ENCODE measurements at places on chromosomes 11 and 22.
A peak's percentile ranks its signal among the peaks of the same experiment; 100 is the strongest.

DNA sequence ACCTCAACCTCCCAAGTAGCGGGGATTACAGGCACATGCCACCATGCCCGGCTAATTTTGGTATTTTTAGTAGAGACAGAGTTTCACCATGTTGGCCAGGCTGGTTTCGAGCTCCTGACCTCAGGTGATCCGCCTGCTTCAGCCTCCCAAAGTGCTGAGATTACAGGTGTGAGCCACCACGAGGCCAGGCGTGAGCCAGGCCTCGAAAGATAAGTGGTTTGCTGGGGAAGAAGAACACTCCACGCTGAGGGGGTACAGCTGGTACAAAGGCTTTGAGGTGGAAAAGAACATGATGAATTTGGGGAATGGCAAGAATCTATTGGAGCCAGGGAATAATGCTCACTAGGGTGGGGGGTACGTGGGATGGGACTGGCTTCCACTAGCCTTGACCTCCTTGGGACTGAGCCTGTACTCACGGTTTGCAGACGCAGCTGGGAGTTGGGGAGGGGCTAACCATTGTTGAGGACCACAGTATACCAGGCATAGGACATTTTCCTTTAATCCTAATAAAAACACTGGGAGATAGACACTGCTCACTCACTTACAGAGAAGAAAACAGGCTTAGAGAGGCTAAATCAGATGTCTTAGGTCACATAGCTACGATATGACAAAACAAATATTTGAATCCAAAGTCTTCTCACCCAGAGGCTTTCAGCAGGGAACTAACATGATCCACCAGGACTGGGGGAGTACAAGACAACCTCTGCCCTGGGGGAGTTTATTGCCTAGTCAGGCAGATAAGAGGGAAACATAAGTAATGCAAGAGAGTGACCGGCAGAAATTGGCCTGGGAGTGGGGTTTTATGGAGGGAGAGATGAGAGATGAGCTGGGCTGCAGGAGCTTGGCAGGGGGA lies 4.9 kb downstream of the SLCO2B1 start:
- no peak for DNase-seq

- peak; percentile 88 for DNase-seq
Observed at GRCh38 chr22:30287648-30288418, 1.5 kb downstream of the CASTOR1 start.

DNA sequence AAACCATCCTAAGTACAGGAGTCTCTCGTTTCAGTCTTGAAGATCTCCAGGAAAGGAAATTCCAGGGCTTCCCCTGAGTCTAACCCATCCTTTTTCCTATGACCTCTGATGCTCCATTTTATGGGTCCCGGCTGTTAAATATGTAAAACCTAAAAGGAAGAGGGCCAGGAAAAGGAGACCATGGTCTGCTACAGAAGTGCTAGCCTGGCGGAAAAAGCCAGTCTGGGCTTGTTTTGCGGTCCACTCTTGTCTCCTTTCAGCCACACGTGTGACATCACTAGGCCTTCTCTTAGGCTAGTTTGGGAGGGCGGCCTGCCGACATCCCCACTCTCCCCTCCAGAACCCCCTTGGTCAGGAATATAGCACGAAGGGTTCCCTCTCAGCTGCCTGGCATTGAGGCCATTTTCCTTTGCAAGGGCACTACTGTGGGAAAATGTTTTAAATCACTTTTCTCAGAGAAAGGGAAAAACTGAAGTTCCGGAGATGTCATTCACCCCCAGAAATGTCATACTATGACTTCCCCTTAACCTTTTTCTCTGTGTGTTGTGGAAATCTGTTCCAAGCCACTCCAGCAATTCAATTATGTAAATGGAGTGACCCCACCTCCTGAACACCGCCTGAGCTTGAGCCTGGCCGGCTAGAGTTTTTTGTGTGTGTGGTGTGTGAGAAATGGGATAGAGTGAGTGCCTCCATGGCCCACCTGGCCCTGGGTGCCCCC lies 86.9 kb downstream of the UBASH3B start:
- no peak for DNase-seq

DNA sequence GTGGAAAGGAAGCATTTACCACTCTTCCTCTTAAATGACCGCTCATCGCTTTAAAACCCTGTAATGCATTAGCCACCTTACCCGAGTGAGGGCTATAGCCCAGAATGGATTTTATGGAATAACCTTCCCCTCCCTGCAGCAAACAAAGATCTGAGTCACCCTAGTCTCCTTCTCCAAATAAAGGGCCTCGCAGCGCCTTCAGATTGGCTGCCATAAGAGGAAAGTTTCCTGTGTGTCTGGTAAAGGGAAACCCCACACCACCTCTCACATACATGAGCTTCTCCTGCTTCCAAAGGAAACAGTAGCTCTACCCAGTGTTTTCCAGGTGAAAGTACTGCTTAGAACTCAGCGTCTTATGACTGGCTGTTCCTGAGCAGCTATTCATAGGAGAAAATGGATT lies 47.8 kb downstream of the PPP2R1B start:
- DNase-seq = no peak

GRCh38 chr11:128234143-128234542 lies 353.2 kb downstream of the ETS1 start:
- DNase-seq = no peak

GRCh38 chr11:95128602-95129001 lies 39.0 kb downstream of the ENDOD1 start:
- no peak for DNase-seq

DNA sequence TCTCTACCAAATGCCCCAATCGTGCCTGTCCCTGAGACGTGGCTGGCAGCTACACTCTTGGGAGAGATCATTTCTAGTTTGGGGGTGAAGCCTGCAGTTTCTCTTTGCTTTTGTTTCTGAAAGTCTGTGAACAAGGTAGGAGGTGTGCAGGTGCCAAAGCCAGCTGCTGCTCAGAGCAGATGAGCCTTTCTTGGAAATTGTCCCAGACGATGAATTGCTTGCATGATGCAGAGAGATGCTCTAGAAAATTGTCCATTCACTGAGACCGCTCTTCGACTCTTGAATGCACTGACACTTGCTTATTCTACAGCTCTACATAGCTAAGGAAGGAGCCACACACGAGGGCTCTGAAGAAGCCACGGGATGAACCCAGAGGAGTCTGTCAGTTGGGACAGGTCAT lies 225.6 kb upstream of the E2F8 start:
- no peak for DNase-seq

DNA sequence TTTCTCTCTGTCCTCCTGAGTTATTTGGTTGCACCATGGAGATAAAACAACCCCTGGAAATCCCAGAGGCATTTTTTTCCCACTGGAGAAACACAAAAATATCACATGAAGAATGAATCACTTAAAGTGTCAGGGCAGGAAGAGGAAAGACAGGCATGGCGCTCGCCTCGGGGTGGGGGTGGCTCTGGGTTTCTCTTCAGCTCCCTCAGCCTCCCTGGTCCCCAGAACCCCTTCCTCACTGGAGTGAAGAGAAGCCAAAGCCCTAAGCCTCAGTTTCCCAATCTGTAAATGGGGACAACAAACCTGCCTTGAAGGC lies 938 bp downstream of the SHISAL1 start:
- no peak for DNase-seq

GRCh38 chr11:27018902-27019529 lies 21.6 kb upstream of the BBOX1 start:
- DNase-seq = no peak

GRCh38 chr22:43743131-43743530 lies 69.0 kb downstream of the EFCAB6 start:
- DNase-seq = no peak

GRCh38 chr22:17612057-17612456 lies 16.5 kb downstream of the ATP6V1E1 start:
- no peak for DNase-seq

DNA sequence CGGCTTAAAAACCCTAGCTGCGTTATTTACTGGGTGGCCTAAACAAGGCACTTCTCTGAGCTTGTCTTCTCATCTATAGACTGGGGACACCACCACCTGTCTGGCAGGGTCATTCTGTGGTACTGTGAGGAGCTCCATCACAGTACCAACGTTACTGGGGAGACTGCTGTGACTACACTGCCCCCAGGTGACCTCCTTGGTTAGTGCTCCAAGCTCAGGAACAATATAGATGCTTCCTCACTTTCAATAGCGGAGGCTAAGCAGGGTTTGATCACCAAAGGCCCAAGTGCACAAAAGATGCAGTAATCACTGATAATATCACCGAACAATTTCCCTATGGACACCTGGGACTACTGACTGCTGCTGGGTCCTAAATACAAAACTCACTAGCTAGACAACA lies 18.8 kb downstream of the PRPF19 start:
- peak; percentile 23 for DNase-seq

GRCh38 chr22:39894554-39895092 lies 1.1 kb upstream of the ENTHD1 start:
- DNase-seq = no peak

GRCh38 chr11:12143461-12144258 lies 33.3 kb downstream of the MICAL2 start:
- DNase-seq = no peak

GRCh38 chr22:37289156-37289735 lies 6.9 kb downstream of the CYTH4 start:
- no peak for DNase-seq

GRCh38 chr11:9099617-9100016 lies 8.2 kb upstream of the SCUBE2 start:
- DNase-seq = no peak

DNA sequence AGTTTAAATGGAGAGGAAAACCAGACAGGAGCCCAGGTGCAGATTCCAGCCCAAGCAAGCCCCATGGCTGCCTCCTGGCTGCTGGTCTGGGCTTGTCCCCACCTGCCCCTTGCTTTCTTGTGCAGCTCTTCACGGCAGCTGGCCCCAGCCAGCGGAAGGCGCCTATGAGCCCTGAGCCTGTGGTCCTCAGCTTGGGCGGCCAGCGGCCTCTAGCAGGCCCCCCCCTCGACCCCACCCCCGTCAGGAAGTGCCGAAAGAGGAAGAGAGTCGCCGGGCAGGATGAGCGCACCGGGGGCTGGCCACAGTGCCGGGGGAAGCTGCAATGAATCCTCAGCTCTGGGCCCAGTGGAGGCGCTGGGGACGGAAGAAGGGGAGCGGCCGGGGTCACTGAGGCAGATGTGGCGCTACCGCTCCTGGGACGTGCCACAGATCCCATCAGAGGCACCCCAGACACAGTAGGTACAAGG lies 2.1 kb upstream of the DGKZ start:
- no peak for DNase-seq

GRCh38 chr22:48555606-48556005 lies 1272.1 kb downstream of the BRD1 start:
- DNase-seq = no peak

- DNase-seq = no peak
Observed at GRCh38 chr11:77598195-77598594, 8.4 kb downstream of the AQP11 start.

GRCh38 chr11:47415949-47416472 lies 7.6 kb downstream of the SLC39A13 start:
- DNase-seq = no peak

DNA sequence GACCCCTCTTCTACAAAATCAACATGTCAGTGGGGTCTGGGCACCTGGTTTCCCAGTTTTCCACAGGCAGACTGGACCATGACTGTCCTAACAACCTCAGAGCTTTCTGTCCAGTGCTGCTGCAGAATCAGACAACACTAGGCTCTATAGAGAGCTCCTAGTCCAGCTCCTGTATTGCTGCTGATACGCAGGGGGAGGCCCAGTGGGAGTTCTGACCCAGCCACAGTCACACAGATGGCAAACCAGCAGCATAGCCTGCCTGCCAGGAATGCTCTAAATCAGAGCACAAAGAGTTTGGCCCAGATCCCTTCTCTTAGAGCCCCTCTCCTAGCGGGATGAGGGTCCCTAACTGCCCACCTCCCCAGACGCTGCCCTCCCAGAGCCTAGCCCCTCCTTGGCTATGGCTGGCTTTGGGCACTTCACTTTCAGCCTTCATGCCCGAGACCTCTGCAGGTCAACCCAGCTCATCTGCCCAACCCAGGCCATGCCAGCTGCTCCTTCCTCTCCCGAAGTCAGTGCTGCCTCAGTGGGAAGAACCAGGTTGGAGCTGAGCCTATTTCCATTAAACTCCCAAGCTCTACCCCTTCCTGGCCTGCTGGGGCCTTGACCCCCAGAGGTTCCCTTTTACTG lies 15.8 kb upstream of the SLCO2B1 start:
- no peak for DNase-seq

DNA sequence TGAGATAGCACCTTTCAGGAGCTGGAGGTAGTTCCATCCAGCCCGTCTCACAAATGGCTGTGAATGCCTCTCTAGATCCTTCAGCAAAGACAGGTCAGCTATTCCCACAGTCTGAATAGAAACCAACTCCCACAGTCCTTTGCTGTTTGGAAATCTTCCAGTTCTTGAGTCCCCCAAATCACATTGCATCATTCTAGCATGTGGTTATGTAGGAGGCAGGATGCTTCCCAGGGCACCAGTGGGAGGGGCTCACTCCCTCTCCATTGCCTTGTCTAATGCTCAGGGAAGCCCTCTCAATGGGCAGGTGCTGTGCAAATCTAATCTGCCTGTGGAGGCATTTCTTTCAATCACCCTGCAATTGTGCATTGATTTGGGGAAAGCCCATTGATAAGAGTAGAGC lies 14.6 kb downstream of the NAV2 start:
- DNase-seq = no peak

DNA sequence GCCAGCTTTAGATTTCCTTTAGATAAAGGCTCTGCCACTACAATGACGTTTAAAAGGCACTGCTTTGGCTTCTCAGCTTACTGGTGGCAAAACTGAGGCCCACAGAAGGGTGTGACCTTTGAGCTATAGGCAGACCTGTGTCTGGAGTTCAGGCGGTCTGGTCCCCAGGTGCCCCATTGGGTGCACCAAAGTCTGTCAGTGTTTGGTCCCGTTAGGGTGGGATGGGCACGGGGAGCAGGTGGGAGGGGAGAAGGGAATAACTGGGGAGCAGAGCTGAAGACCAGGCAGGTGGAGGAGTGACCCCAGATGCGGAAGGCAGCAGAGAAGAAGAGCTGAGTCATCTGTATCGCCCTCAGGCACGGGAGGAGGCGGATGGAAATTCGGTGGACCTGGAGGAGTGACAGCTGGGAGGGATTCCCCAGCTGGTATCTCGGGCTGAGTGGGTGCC lies 45.3 kb upstream of the GCAT start:
- no peak for DNase-seq

GRCh38 chr22:36831717-36832116 lies 14.9 kb upstream of the PVALB start:
- no peak for DNase-seq

- no peak for DNase-seq
Observed at GRCh38 chr11:92628401-92629292, 340.8 kb upstream of the MTNR1B start.

GRCh38 chr11:27012234-27012921 lies 18.5 kb downstream of the FIBIN start:
- DNase-seq = no peak

GRCh38 chr11:86372586-86372985 lies 2.1 kb upstream of the CCDC81 start:
- DNase-seq = no peak

GRCh38 chr11:96307776-96308140 lies 35.2 kb downstream of the MAML2 start:
- no peak for DNase-seq

DNA sequence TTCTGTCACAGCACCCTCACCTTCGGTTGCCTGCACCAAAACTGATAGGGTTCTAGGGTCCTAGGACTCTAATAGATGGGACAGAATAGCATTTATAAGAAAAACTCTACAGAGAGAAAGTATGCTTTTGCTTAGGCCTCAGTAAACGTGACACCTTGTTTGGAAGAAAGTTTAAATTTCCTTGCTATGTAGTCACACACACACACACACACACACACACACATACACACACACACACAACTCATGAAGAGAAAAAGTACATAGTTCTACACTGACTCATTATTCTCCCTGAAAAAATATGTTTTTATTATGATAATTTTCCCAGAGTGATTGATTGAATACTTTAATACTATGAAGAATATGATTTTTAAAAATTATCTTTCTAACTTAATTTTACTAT lies 220.8 kb upstream of the SNX19 start:
- DNase-seq = no peak

- no peak for DNase-seq
Observed at GRCh38 chr11:114949614-114950351, 271.5 kb downstream of the NXPE2 start.

Measured in activated T-cell treated with anti-CD3 and anti-CD28 coated beads for 1 hour (primary cell).